ENCODE measurements at places on chromosomes 2 and 18. TPM values are rescaled to one million over a fixed set of nuclear protein-coding genes. Genes with fewer than 3 reads are reported as not detected.

The MC4R gene
- total RNA-seq, result 1.2 TPM

The ALK gene
- 0.98 TPM for total RNA-seq

The AGXT gene
- total RNA-seq, result not detected

The SULT1C2 gene
- total RNA-seq, result 0.98 TPM

The ABCB11 gene
- total RNA-seq, result 0.25 TPM

The CRYGC gene
- not detected for total RNA-seq

The SLC9A4 gene
- total RNA-seq, result 0.25 TPM

The NFE2L2 gene
- 14.0 TPM for total RNA-seq

The PLGLB1 gene
- 6.6 TPM for total RNA-seq

The SGPP2 gene
- total RNA-seq, result 1.2 TPM

The COL3A1 gene
- total RNA-seq, result 105 TPM

The ARHGAP15 gene
- total RNA-seq, result 19.9 TPM

The CCT4 gene
- total RNA-seq, result 150 TPM

The PAIP2B gene
- total RNA-seq, result 13.3 TPM

The BIN1 gene
- total RNA-seq, result 42.8 TPM

The LAPTM4A gene
- total RNA-seq, result 41.6 TPM

The STAT1 gene
- 19.9 TPM for total RNA-seq

The RAB6C gene
- 0.98 TPM for total RNA-seq

The CYRIA gene
- 189 TPM for total RNA-seq

The RGPD3 gene
- 0.98 TPM for total RNA-seq

The IL37 gene
- not detected for total RNA-seq

The IL36A gene
- not detected for total RNA-seq

The WDR43 gene
- 32.2 TPM for total RNA-seq

The ACOXL gene
- not detected for total RNA-seq

The FBXO41 gene
- 30.0 TPM for total RNA-seq

The NAT8 gene
- total RNA-seq, result not detected

The KIAA2012 gene
- 0.98 TPM for total RNA-seq

The HOXD13 gene
- total RNA-seq, result not detected

The ERICH2 gene
- not detected for total RNA-seq

The SPP2 gene
- total RNA-seq, result not detected

The TEKT4 gene
- not detected for total RNA-seq

The GPR45 gene
- total RNA-seq, result 1.7 TPM

The BCL11A gene
- total RNA-seq, result 89.5 TPM

The SPIRE1 gene
- 78.7 TPM for total RNA-seq

Measured in temporal lobe (tissue), 4 donors.